Breast epithelium (tissue), 4 donors: ENCODE measurements at places on chromosomes 7 and 10.

DNA sequence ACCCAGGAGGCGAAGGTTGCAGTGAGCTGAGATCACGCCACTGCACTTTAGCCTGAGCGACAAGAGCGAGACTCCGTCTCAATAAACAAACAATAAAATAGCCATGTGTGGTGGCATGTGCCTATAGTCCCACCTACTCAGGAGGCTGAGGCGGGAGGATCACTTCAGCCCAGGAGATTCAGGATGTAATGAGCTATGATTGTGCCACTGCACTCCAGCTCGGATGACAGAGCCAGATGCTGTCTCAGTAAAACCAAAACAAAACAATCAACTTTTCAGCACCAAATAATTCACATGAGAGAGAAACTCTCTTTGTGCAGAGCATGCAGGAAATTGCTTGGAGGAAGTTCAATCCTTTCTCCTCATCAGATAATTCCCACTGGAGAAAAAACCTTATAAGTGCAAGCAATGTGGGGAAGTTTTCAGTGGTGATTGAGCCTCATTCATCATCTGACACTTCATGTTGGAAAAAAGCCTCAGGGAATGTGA is 13.4 kb upstream of the FIS1 start:
- no peak for DNase-seq

GRCh38 chr7:32648408-32649156 is 153.3 kb downstream of the AVL9 start:
- no peak for DNase-seq

DNA sequence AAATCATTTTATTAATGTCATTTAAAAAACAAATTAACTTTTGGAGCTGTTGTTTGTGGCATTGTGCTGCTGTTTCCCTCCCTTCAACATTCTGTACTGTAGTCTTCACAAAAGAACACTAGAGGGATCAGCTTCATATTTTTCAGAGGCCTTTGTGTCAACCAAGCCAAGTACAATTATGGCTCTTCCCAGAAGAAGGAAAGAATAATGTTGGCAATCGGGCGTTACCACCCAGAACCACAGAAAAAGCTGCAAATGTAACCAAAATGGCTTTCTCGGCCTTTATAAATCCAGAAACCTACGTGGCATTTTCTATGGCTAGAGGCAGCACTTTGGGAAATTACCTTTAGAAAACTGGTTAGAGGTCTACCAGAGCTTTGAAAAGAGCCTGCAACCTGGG is 98.8 kb upstream of the COL1A2 start:
- no peak for DNase-seq

DNA sequence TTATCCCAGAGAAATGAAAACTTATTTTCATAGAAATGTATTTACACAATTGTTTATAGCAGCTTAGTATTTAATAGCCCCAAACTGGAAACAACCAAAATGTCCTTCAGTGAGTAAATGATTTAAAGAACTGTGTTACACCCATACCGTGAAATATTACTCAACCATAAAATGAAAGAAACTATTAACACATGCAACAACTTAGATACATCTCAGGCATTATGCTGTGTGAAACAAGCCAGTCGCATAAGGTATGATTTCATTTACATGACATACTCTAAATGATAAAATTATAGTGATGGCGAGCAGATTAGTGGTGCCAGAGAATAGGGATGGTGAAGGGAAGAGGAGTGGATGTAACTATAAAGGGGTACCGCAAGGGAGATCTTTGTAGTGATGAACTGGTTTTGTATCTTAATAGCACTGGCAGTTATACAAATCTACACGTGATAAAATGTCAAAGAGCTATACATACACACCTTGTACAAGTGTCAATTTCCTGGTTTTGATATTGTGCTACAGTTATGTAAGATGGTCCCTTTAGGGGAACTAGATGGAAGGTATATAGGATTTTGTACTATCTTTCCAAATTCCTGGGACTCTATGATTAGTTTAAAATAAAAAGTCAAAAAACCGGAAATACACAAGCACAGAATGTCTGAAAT is 40.5 kb downstream of the MACC1 start:
- no peak for DNase-seq

GRCh38 chr7:111202321-111202720 is 111.4 kb downstream of the LRRN3 start:
- DNase-seq: no peak
